A549 treated with GW870086 at 1 μM for 4 hours (cell line): ENCODE measurements at places on chromosomes 1 and 21. TPM values are rescaled to one million over a fixed set of nuclear protein-coding genes. Genes with fewer than 3 reads are reported as not detected.

C1orf226 gene
- 0.48 to 1.3 TPM (median 0.77 TPM) in 5 replicates for total RNA-seq

KLF17 gene
- total RNA-seq = 0.57 to 0.67 TPM (median 0.63 TPM) in 5 replicates

TIPRL gene
- 32.6 to 36.6 TPM (median 34.7 TPM) in 5 replicates for total RNA-seq

AXDND1 gene
- 0.16 to 0.51 TPM (median 0.33 TPM) in 4 of 5 replicates, not detected in the other for total RNA-seq

FCRL3 gene
- total RNA-seq = 0.02 TPM in 1 of 5 replicates, not detected in the others

DTL gene
- total RNA-seq = 18.1 to 22.1 TPM (median 20.7 TPM) in 5 replicates

ASTN1 gene
- total RNA-seq = not detected in 5 replicates

SGIP1 gene
- not detected in 5 replicates for total RNA-seq

OLFM3 gene
- total RNA-seq = not detected in 5 replicates

GNG5 gene
- 188 to 199 TPM (median 190 TPM) in 5 replicates for total RNA-seq

OPRD1 gene
- total RNA-seq = 0.02 TPM in 3 of 5 replicates, not detected in the others

KANK4 gene
- 0.26 to 0.74 TPM (median 0.64 TPM) in 5 replicates for total RNA-seq

HENMT1 gene
- 4.1 to 4.8 TPM (median 4.3 TPM) in 5 replicates for total RNA-seq

SLC9C2 gene
- total RNA-seq = not detected in 5 replicates

SSU72 gene
- total RNA-seq = 84.7 to 113 TPM (median 104 TPM) in 5 replicates

MASP2 gene
- total RNA-seq = 0.11 to 0.31 TPM (median 0.15 TPM) in 4 of 5 replicates, not detected in the other

FAM177B gene
- not detected in 5 replicates for total RNA-seq

NUDT4B gene
- 0.47 to 2.8 TPM (median 0.82 TPM) in 5 replicates for total RNA-seq
